ENCODE measurements at places on chromosomes 13 and 19.

DNA sequence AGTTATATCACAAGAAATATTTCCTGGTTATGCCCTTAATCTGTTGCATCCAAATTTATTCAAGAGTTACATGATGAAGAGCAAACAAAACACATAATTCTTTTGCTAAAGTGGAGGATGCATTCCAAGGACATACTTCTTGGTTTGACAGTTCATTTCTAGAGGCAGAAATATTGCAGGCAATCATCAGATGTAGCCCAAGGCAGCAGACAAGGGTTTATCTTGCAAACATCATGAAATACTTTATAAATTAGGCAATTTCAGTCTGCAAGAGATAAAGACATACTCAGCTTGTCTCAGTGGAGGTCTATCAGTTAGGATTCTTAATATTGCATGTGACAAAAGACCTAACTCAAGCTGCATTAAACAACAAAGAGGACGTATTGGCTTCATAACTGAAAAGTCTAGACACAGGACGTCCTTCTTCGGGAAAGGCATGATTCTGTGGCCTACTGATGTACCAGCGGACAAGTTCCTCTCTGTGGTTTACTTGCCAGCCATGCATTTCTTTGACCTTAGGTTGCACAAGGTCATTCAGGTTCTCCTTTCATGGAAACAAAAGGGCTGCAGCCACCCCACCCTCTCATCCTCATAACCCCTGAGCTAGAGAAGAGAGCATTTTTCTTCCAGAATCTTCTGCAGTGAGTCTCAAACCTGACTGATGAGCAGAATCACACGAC, 204.1 kb downstream of the KATNAL1 start:
- no peak for DNase-seq

DNA sequence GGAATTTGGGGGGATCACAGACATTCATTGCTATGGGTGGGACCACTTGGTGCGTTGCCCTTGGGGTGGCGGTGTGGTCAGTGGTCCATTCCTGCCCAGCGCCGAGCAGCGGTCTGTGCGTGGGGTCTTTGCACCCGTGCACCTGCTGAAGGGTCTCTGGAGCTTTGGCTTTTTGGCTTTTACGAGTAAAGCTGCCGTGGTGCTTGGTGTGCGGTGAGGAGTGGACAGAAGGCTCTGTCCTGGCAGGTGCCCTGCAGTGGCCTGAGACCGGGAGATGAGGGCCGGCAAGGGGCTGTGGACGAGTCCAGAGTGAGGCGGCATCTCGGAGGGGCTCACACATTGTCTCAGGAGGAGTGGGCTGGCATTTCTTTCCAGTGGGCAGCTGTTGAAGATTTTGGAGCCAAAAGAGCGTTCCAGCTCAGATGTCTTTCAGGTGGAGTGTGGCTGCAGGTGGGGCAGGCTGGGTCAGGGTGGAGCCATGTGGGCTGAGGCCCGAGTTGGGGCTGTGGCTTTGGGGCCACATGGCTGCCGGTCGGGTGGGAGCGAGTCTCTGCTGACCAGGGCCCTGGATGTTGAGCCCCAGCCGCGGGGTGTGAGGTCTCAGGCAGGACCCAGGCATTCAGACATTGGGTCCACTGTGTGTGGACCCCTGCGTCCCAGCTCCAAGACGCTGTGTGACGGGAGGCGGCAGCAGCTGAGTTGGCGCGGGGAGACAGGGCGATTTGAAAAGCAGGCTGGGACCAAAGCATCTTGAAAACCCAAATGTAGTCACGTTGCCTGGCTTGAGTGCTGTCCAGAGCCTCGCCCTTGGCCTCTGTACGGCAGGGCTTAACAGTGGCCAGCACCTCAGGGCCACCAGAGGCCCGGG, 11.7 kb downstream of the GNA11 start:
- DNase-seq: no peak

DNA sequence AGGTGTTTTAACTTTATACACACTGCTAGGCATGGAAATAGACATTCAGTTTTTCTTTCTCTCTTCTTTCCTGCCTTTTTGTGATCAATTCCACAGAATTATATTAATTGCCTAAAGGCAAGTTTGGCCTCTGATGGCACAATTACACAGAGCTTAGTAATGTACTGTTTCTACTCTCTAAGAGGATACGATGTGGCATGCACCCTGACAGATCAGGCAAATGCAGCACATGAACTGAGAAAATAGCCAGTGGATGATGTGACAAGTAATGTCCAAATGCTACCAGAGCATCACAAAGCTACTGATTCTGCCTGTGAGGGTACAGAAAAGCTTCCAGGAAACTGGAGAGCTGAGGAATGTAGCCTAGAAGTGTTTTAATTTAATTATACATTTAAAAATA, 233.8 kb upstream of the PRR20A start:
- DNase-seq: no peak

GRCh38 chr19:3275583-3276340, 51.3 kb downstream of the CELF5 start:
- peak; percentile 82 for DNase-seq

Data from stimulated activated CD4-positive, alpha-beta T cell treated with anti-CD3 and anti-CD28 coated beads, TNF-alpha, amount 100 ng/mL, for 1 hour (primary cell).